ENCODE measurements at places on chromosomes 13 and 19.

- DNase-seq = no peak
Observed at GRCh38 chr13:62919491-62919890, 1503.8 kb upstream of the PCDH20 start.

DNA sequence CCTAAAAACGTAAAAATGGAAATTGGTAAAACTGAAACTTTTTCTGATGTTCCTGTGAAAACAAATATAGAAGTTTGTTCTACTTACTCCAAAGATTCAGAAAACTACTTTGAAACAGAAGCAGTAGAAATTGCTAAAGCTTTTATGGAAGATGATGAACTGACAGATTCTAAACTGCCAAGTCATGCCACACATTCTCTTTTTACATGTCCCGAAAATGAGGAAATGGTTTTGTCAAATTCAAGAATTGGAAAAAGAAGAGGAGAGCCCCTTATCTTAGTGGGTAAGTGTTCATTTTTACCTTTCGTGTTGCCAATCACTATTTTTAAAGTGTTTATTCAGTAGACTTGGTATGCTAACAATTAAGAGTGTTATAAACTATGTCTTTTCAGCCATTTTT is 25.6 kb downstream of the BRCA2 start:
- DNase-seq = no peak

GRCh38 chr13:112509190-112509589 is 78.8 kb downstream of the TUBGCP3 start:
- no peak for DNase-seq

DNA sequence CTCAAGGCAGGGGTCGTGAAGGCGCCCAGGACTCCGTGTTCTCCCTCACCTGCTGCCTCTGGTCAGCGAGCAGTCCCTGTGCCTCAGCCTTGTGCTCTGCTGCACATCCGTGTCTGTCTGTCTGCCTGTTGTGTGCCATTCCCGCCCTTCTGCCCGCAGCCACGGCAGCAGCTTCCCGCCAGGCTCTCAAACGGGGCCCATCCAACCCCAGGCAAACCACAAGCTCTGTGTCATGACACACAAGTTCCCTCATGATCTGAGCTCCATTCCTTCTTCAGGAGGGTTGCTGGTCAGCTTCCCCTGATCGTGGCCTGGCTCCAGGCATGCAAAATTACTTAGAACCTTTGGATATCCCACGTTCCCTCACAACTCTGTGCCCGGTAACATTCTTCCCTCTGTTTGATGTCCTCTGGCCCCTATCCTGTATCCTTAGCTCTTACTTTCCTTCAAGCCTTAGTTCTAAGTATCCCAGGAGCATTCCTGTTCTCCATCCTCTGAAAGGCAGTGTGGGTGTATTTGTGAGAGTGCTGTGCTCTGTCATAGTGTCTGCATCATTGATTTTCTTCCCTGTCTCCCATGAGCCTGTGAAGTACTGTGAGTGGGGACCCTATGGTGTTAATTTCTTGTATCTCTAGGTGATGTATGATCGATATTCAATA is 3.2 kb downstream of the GPR183 start:
- no peak for DNase-seq

GRCh38 chr19:51697169-51697776 is 4.1 kb downstream of the SPACA6 start:
- no peak for DNase-seq

- DNase-seq = no peak
Observed at GRCh38 chr19:45075301-45076028, 813 bp downstream of the ZNF296 start.

DNA sequence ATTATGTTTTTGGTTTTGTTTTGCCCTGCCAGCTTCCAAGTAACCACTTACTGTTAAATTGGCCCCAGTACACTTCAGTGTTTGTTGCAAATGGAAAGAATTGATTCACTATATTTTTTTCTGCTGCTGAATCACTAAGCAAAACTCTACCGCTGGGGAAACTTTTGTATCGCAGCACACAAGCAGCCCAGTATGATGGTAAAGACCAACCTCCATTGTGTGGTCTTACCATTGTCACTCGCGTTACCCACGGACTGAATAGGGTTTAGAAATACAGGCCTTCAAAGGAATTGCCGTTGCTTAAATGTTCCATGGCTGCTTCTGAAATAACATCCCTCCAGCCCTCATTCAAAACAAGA is 7.9 kb downstream of the SPATA13 start:
- DNase-seq = no peak

DNA sequence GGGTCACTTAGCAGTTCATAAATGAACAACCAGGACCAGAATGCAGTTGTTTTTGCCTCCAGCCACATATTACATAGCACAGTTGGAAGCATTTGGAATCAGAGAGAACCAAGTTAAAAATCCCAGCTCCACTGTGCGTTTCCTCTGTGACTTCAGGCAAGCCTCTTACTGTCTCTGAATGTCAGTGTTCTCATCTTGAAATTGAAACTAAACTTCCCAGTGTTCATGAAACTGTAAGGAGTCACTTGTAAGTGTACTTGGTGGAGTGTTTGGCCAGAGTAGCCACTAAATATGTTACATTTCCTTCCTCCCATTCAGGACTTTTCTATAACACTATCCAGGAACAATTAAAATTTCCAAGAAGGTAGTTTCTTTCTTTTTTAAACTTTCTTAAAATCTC is 276.8 kb downstream of the KCNRG start:
- DNase-seq = no peak

DNA sequence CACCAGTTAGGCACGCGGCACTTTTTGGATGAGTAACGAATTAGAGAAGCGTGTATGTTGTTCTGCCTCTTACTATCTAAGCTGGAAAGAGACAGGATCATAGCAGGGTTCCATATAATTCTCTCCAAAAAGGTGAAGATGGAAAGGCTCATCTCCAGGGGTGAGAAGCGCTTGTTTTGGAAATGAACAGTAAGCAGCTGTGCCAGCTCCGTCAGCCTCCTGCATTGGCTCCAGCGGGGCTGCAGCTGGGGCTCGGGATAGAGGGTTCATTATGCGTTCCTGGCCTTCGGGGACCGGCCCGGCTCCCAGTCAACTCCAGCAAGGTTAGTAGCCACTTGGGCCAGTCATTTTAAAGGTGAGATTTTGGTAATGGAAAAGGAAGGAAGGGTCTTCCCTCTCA is 155.5 kb downstream of the COL4A1 start:
- DNase-seq = no peak

- no peak for DNase-seq
Observed at GRCh38 chr19:57241176-57241575, 744 bp downstream of the ZNF805 start.

DNA sequence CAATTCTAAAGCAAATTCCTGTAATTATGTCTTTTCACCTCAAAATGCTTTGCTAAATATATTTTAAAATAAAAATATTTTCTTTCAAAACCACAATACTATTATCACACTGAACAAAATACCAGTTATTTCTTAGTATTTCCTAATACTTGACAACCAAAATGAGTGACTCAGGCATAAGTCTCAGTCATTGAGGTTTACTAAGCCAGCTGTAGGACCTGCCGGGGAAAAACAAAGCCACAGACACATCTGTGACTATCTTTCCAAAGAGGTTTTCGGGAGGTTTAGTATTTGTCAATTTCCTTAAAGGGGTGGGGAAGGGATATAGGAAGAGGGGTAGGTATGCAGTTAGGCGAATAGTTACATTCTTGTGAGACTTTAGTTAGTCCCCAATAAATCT is 3.2 kb upstream of the ZNF235 start:
- DNase-seq = no peak

DNA sequence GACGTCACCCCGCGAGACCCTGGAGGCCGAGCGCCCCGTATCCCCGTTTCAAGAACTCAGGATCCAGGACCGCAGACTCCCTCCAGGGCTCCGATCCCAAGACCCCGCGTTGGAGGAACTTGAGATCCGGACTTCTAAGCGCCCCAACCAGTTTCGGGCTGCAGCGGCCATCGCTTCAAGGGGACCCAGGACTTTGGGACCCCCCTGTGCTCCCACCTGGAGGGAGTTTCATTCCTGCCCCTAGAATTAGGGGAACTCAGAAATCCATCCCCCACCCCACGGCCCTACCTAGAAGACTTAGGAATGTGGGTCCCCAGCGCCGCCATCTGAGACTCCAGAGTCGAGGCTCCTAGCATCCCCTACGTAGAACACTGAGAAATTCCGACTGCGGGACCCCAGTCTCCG is 400 bp downstream of the PLEKHG2 start:
- peak; percentile 71 for DNase-seq

- no peak for DNase-seq
Observed at GRCh38 chr13:51759240-51759639, 44.7 kb downstream of the DHRS12 start.

- no peak for DNase-seq
Observed at GRCh38 chr19:47878906-47879305, 7.2 kb downstream of the SULT2A1 start.

- DNase-seq = no peak
Observed at GRCh38 chr13:63279136-63279535, 1863.5 kb upstream of the PCDH20 start.

GRCh38 chr13:24301911-24302310 is 7.5 kb upstream of the C1QTNF9 start:
- no peak for DNase-seq

- DNase-seq = no peak
Observed at GRCh38 chr13:62524498-62524897, 1108.8 kb upstream of the PCDH20 start.

DNA sequence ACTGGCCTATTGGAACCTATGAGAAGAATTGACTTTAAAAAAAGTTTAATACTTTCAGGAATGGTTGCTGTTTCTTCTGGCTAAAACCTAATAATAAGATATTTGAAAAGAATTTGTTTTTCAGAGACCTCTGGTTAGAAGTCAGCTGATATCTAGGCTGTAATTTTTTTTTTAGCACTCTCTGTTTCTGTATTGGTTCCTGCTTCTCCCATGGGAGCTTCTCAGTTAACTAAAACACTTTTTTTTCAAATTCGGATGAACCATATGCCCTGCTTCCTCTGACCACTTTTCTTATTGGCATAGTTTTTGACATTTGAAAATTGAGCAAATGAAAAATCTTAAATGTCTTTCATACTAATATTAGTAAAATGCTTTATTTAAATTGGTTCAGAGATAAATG is 163.5 kb upstream of the SLC10A2 start:
- no peak for DNase-seq

DNA sequence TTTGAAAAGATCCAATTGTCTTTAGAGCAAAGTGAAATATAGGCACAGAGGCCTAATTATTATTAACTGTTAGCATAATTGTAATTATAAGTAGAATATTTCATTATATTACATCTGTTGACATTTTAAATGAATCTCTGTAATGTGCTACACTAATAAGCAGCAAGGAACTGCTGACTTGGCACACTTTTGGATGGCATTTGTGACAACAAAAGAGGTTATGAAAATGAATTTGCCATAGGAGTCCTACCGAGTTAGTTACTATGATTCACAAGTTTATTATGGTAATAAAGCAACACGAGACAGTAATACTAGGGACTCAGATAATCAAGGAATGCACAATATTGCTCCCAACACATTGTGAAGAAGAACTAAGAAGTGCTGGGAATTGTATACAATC is 213.8 kb upstream of the PCDH9 start:
- no peak for DNase-seq

- DNase-seq = no peak
Observed at GRCh38 chr13:45195421-45195820, 5.4 kb downstream of the KCTD4 start.

DNA sequence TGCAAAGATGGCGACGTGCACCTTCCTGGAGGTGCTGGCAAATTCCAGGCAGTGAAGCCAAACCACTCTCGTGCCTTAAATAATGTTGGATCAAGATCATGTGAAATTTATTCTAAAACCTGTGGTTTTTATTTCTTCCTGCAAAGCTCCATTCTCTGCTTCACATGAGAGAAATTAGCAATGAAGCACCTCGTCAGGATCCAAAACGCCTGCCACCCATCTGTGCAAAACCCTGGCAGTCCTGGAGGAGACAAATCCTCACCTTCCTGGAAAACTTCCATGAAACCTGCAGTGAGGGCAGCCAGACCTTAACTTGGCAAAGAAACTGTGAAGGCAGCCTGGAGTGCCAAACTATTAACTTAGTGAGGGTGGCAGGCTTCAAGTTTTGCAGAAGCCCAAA is 47.6 kb downstream of the CHST8 start:
- DNase-seq = no peak

DNA sequence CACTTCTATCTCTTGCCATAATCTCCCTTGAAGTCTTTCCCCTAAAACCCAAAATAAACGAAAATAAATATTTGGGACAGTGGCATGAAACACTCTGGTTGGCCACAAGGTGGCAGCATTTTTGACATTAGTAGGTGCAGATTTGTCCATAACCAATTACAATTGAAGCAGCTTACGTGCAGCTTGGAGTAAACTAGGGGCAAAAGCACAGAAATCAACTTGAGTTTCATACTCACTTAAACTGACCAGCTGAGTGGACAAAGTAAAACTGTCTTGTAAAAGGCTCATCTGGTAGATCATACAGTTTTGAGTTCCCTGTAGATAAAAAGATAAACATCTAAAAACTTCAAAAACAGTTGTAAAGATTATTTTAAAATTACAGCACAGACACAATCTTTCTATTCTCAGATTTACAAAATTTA is 18.8 kb downstream of the PDCD5 start:
- DNase-seq = peak; percentile 57

- DNase-seq = no peak
Observed at GRCh38 chr13:111006506-111007031, 91.7 kb upstream of the ANKRD10 start.

- no peak for DNase-seq
Observed at GRCh38 chr19:2805261-2805900, 14.3 kb upstream of the ZNF554 start.

- DNase-seq = no peak
Observed at GRCh38 chr13:113931841-113932459, 41.9 kb downstream of the C13orf46 start.

- DNase-seq = no peak
Observed at GRCh38 chr19:49387936-49388372, at the start of gene KASH5. KASH5 (plus strand) TSS chr19:49388249; CDS start chr19:49390884, 2,635 bp downstream.

- peak; percentile 15 for DNase-seq
Observed at GRCh38 chr19:16470911-16471811, 609 bp downstream of the EPS15L1 start.

GRCh38 chr19:54324071-54324470 is 11.1 kb upstream of the LILRA5 start:
- no peak for DNase-seq

DNA sequence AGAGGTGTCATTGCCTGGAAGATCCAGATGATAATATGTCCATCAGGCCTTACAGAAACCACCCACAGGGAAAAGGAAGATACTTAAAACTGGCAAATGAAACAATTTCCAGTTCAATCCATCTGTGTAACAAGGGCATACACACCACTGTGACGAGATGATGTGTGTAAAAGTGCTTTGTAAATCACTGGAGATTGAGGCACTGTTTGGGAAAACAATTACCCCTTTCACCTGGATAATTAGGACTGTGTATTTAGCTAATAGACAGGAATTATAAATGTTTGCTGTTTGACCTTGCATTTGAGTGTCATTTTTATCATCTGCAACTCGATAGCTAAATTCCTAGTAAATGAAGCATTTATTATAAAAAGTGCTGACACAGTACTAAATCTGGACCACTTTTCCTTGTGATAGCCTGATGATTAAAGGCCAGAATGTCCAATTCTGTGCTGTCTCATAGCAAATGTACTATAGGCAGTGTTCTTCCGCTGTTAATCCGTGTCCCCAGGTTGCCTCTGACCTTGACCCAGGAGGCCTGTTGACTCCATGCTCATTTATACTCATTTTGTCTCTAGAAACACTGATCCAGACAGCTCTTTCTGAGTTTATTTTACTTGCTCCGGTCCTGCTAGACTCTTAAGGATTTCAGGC is 105.8 kb downstream of the LACC1 start:
- DNase-seq = no peak

GRCh38 chr13:98441056-98441676 is 135.7 kb downstream of the STK24 start:
- no peak for DNase-seq

Measured in thymus (tissue), 14 donors.